ENCODE measurements at places on chromosomes 16 and 17.
A peak's percentile ranks its signal among the peaks of the same experiment; 100 is the strongest.

DNA sequence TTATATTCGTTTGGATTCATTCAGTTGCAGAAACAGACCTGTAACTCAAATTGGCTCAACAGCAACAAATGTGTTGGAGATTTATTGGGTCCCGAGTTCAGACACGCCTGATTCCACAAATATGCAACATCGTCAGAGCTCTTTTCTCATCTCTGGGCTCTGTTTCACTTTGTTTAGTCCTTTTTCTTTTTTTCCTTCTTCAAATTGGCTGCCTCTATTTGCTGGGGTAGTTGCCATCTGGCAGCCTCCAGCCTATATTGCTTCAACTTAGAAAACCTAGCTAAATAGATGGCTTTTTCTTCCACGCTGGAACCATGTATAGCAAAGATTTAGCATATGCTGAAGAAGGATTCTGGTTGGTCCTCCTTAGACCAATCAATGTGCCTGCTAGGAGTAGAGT, 398.5 kb downstream of the RBFOX1 start:
- no peak for DNase-seq

DNA sequence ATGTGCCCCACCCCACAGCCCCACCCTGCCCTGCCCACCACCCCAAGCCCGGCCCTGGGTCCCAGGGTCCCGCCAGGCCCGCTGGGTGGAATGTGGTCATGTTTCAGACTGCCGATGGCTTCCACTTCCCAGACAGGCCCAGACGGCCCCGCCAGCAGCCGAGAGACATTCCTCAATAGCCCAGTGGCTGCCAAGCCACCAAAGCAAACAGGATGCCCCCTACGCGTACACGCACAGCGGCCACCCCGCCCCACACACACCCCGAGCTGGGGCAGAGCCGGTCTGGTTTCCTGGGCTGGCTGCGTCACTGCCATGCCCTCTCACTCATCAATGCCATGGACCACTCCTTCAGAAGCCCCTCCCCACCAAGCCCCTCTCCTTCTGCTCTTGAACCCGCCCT, 1.2 kb upstream of the KRT17 start:
- DNase-seq, result no peak

- no peak for DNase-seq
Measured at GRCh38 chr17:57466017-57466471, 209.7 kb downstream of the MSI2 start.

DNA sequence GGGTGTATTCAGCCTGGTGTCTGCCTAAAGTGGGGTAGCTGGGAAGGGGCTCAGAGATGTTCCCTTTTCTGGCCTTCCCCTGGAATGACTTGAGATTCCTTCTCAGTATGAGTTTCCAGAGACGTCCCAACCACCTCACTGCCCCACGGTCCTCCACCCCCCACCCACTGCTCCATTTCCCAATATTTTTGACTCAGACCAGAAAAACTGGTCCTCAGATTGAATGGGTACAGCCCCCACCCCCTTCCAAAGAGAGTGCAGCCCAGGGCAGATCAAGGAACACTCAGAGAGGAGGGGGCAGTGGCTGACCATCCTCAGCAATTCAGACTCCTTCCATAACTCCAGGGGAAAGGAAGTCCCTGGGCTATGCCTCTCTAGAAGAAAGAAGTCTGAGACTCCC, 3.2 kb downstream of the ACLY start:
- DNase-seq, result no peak

DNA sequence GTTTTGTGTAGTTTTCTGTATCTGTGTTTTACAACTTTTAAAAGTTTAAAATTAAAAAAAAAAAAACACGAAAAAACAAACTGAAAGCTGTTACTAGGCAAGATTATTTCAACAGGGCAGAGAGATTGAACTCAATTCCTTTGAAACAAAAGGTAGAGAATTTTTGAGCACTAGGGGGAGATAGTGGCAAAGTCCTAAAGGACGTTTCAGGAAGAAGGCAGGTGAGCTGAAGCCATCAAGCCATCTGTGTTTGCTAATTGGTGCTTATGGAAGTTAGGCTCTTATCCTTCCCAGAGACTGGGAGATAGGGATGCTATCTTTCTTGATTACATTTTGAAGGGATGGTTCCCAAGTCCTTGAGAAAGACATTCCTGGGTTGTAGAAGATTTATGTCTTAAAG, 70.6 kb upstream of the CLEC3A start:
- peak; percentile 1 for DNase-seq

- no peak for DNase-seq
Measured at GRCh38 chr16:79469999-79470398, 130.5 kb downstream of the MAF start.

DNA sequence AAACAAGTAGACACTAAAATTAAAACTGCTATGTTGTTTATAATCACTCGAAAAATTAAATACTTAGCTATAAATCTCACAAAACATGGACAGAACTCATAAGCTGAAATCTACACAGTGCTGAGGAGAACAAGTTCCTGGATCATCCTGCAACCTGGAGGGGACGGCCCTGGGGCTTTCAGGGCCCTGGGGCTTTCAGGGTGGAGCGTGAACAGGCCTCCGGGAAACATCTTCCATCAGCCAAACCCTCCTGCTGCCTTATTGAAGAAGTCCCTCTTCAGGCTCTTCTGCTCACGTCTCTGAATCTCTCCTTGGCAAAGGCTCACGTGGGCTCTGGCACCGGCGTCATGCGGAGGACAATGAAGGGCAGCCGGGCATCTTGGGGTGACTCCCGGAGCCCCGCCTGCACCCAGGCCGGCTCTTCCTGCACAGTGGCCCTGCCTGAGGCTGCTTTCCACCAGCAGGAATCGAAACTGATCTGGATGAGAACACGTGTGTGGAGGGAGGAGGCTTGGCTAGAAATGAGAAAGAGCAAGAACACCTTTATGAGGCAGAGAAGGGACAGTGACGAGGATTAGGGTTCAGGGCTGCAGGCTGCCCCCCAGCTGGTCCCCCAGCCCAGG, 127.3 kb downstream of the CDRT15L2 start:
- no peak for DNase-seq

DNA sequence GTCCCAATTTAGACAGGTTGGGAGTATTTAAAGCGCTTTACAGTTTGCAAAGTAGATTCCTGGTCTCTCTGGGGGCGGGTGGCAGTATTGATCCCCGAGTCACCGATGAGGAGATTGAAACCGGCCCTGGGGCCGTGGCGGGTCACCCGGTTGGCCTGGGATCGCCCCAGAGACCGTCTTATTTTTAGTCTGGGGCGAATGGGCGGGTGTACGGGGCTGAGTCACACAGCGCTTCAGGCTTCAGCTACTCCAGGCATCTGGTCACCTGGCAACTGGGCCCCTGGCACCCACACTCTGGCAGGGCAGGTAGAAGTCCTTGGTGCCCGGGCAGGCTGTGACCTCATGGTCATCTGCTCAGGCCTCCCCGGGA, 669 bp downstream of the MIEF2 start:
- DNase-seq, result no peak

DNA sequence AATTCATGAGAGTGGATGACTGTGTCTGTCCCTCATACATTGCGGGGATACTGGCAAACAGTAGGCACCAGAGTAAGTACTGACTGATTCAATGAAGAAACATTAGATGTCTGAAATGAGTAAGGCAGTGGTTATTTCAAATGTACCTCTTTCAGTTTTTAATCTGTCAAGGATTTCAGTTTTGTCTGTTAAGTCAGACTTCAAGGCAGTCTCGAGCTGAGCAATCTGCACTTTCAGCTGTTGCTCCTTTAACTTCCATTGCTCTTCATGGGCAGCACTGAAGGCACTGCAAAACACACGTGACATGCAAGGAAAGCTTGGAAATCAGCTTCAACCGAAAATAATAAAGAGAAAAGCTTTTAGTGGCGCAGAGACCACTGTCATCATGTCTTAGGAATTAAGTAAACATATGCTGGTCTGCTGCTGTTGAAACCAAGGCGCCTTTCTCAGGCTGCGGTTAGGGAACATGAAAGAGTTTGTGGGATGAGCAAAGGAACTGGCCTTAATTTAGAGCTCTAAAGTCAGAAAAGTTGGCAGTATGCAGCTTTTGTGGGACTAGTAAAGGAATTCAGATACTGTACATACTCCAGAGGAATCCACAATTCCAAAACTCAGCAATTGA, 38.8 kb downstream of the RPGRIP1L start:
- DNase-seq, result no peak

DNA sequence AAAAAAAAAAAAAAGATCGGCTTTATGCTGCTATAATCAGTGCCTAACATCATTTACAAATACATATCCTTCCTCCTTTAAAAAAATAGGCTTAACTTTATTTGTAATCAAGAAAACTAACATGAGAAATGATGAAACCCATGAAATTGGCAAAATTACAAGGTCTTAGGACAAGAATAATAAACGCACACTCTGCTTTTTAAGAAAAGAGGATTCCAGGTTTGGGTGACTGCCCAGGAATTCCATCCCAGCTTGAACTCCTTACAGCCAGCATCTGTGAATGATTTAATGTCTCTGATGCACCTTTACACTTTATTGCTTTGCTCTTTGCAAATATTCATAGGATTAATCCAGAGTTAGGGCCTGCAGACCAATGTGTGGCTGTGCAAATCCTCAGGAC, 196.0 kb downstream of the CBLN1 start:
- no peak for DNase-seq

DNA sequence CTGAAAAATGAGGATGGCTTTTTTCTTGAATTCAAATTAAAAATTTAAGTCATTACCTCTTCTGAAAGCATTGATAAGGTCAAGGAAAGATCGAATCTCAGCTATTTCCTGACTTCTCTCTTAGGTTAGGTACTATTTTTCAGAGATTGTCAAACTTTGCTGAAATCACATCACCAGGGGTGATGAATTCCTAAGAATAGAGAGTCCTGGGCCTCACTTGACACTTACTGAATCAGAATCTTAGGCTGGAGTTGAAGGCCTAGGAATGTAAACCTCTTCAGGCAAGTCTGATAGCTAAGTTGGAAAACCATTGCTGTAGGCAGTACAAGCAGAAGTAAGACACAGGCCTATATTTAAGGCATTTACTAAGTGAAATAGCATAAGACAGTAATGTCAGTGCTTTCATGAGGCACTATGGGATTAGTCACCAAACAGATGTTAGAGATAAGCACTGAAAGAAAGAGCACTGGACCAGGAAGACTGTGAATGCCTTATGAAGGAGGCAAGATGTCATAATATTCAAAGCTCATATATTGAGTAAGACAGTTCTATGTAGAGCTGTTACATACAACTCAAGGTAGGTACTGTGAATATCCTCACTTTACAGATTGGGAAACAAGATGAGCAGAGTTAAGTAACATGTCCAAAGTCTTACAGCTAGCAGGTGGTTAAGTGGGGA, 21.5 kb downstream of the DCAF7 start:
- DNase-seq, result no peak

DNA sequence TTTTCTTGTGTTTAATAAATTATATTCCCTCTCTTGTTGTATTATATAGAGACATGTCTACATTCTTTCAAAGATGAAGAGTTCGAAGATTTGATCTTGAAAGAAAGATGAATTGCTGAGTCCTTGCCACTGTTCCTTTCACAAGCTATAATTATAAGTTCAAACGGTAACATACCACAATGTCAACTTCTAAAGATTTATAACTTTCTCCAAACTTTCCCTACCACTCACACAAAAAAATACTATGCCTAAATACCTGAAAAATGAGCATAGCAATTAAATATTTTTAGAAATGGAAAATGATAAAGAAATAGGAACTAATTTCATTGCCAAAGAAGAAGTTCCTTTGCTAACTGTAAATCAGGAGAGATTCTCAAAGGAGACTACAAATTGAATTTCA, 50.6 kb downstream of the BRIP1 start:
- no peak for DNase-seq

DNA sequence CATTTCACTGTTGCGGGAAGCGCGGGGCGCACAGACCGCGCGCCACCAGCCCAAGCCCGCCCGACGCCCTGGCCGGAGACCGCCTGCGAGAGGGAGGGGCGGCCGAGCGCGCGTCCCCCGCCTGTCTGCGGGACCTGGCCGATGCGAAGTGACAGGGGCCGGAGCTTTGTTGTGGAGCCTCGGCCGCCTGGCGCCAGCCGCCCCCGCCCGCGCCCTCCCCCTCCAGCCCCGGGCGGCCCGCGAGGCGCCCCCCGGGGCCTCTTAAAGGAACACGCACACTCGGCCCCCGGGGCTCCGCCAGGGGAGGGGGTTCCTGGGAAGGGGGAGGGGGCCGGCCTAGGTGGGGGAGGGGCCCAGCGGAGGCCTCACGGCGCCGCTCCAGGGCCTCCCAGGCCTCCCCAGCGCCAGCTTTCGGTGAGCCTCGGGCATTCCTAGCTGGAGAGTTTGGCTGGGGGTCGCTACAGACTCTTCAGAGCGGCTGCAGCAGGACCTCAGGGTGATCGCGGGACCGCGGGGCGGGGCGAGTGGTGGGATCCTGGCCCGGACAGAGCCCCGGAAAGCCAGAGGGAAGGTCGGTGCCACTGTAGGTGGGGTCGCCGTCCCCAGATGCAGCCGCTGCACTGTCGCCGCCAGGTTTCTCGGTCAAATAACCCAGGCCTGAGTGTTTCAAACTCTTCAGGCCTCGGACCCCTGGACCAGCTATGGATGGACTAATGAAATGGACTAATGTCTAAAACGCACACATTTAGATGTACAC, 2.4 kb upstream of the TBX2 start:
- no peak for DNase-seq

GRCh38 chr17:21300601-21301571, 16.4 kb downstream of the MAP2K3 start:
- no peak for DNase-seq

DNA sequence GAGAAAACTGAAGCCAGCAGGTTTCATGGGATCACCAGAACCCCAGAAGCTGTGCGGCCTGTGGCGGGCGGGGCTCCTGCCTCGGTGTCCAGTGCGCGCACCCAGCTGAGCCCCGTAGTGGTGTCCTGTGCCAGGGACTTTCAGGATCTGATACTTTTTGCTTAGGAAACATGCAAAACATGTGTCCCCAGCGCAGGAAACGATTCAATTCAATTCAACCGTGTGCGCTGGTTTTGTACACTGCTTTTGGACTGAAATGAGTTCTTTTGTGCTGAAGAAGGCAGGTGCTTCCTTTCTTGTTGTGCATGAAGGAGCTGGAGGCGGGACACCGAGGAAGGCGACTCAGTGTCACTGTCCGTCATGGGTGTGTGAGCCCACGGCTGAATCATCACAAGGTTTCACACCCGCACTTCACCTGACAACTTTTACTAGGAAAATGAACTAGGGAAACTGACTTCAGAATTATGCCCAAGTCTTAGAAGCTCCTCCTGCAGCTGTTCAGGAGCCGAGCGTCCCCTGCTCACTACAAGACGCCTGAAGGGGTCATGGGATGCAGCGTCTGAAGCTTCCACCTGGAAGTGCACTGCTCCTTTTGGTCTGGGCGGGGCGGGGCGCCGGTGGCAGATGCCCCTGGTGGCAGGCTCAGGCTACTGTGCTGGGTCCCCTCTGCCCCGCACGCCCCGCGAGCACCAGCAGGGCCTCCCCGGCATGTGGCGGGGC, 31.4 kb upstream of the ZNF750 start:
- DNase-seq, result no peak

DNA sequence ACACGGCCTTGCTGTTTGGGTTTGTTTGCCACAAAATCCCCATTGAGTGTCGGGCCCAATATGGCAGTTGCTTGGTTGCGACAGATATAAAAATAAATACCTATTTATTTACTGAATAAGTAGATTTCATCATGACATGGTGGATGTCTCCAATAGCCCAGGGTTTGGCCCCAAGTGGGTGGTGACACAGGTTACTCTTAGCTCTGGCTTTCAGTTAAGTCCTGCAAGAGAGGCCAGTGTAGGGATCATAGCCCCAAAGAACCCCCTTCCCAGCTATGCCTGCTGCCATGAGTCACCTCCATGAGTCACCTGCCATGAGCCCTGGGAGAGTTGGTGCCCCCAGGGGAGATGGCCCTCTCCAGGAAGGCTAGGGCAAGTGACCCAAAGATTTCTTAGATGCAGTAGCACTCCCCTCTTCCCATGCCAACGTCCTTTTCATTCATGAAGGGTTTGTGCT, 78.7 kb upstream of the LGALS9 start:
- no peak for DNase-seq

- DNase-seq, result no peak
Measured at GRCh38 chr17:70254735-70255460, 85.6 kb downstream of the KCNJ2 start.
